ENCODE measurements at places on chromosomes 2 and 18.

- DNase-seq: no peak
Measured at GRCh38 chr18:79595876-79596374, 83.7 kb upstream of the CTDP1 start.

DNA sequence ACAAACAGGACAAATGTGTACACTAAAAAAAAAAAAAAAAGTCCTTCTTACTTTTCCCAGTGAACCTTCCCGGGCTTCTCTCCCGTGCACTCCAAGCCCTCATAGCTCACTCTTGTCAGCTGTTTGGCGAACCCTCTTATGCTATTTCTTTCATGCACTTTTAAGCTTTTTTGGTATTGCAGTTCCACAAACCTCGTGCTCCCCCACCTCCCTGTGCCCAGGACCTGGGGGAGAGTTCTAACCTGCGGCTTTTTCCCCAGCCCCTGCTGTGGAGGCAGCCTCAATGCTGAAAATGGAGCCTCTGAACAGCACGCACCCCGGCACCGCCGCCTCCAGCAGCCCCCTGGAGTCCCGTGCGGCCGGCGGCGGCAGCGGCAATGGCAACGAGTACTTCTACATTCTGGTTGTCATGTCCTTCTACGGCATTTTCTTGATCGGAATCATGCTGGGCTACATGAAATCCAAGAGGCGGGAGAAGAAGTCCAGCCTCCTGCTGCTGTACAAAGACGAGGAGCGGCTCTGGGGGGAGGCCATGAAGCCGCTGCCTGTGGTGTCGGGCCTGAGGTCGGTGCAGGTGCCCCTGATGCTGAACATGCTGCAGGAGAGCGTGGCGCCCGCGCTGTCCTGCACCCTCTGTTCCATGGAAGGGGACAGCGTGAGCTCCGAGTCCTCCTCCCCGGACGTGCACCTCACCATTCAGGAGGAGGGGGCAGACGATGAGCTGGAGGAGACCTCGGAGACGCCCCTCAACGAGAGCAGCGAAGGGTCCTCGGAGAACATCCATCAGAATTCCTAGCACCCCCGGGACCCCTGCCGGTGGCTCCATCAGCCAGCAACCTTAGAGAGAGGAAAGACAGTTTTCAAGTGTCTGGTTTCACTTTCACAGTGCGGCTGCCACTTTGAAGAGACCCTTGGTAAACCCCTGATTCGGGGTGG lies 826 bp downstream of the KCNE4 start:
- peak; percentile 12 for DNase-seq

- peak; percentile 91 for DNase-seq
Measured at GRCh38 chr2:19059076-19059475, 299.3 kb downstream of the OSR1 start.

DNA sequence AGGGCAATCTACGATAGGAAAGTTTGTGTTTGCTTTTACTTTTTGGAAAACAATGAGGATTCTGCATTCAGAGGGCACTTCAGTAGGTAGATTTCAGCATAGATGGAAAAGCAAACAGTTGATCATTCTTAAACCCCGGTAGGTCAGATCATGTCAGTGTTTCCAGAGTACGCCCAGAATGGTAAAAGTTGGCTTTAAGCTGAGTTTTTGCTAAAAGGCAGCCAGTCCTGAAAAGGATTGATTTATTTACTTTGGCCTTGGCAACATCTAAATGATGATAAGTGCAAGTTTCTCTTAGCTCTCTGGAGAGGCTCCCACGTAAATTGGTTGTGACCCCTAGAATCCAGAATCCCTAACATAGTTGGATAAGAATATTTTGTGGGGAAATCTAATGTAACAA lies 168.0 kb downstream of the DIS3L2 start:
- no peak for DNase-seq

DNA sequence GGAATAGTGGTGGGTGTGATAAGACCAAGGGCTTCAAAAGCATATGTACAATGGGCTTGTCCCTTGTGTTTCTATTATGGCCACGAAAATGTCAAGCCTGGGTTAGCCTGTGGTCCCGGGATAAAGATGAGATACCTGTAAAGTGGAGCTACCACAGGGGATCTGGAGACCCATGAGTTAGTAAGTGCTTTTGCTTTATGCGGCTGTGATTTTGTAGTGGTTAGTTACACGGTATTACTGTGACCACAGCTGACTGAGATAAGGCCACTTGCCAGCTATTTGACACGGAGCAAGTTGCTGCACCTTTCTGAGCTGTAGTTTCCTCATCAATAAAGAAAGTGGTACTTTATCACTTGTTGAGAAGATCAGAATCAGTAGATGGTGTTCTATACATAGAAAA lies 99.3 kb downstream of the PRELID3A start:
- no peak for DNase-seq

GRCh38 chr2:6827566-6828298 lies 38.0 kb downstream of the CMPK2 start:
- DNase-seq: no peak

DNA sequence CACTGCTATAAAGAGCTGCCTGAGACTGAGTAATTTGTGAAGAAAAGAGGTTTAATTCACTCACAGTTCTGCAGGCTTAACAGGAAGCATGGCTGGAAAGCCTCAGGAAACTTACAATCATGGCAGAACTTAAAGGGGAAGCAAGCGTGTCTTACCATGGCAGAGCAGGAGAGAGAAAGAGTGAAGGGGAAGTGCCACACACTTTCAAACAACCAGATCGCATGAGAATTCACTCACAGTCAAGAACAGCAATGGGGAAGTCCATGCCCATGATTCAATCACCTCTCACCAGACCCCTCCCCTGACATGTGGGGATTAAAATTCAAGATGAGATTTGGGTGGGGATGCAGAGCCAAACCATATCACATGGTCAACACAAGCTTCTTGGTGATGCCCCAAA lies 34.7 kb upstream of the CDK5R2 start:
- DNase-seq: no peak

GRCh38 chr2:157935378-157935906 lies 59.3 kb upstream of the ACVR1 start:
- DNase-seq: no peak

- DNase-seq: no peak
Measured at GRCh38 chr2:33226546-33226945, 249.9 kb upstream of the RASGRP3 start.

DNA sequence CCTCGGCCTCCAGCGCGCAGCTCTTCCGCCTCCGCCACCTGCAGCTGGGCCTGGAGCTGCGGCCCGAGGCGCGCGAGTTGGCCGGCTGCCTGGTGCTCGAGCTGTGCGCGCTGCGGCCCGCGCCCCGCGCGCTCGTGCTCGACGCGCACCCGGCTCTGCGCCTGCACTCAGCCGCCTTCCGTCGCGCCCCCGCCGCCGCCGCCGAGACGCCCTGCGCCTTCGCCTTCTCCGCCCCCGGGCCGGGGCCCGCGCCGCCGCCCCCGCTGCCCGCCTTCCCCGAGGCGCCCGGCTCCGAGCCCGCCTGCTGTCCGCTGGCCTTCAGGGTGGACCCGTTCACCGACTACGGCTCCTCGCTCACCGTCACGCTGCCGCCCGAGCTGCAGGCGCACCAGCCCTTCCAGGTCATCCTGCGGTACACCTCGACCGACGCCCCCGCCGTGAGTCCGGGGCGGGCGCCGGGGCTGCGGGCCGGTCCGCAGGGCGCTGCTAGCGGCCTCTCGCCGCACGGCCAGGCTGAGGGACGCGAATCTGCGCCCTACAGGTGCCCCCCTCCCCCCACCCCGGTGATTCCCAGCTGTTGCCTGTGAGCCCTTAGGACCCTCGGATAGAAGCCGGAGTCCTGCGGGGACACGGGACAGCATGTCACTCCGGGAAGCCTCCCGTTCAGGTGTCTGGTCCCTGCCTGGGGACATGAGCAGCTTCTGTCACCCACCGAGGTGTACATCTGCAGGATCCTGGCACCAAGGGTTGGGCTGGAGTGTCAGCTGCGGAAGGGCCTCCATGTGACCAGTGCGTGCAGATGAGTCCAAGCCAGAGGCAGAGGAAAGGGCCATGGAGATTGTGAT lies 616 bp downstream of the RNPEPL1 start:
- DNase-seq: peak; percentile 33
